ENCODE measurements at places on chromosomes 5 and 9.
A peak's percentile ranks its signal among the peaks of the same experiment; 100 is the strongest.

GRCh38 chr5:1513326-1514026, 10.3 kb downstream of the LPCAT1 start:
- DNase-seq = no peak

- DNase-seq = peak; percentile 49
These were observed 280.4 kb downstream of the MEF2C start for GRCh38 chr5:88602584-88602983.

- DNase-seq = no peak
These were observed 669.0 kb downstream of the ACTL7B start for GRCh38 chr9:108186642-108187395.

DNA sequence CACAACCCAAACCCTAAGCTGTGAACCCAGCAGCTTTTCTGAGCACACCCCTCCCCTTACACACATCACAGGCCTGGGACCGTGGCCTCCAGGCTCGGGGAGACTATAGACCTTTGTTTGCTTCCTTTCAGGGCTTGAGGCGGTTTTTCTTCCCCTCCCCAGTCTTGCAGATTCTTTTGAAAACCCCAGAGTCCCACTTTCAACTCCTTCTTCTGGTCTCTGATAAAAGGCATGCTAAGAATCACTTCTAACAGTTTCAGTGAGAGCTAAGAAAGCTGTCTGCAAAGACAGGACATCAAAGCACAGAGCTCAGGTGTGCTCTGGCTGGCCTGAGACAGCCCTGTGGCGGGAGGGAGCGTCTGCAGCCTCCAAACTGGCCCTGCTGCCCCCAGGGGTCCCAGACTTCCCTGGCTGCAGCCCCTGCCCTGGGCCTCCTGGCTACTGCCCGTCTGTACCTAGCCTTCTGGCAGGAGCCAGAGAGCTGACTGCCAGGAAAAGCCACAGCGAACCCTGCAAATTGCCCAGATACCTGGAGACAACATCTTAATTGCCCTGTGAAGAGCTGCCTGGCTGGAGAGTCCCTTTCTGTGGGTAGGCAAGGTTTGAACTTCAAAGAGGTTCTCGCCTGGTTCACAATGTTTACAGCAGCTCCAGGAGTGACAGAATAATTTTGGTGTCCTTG, 138.9 kb downstream of the GADD45G start:
- DNase-seq = peak; percentile 18

DNA sequence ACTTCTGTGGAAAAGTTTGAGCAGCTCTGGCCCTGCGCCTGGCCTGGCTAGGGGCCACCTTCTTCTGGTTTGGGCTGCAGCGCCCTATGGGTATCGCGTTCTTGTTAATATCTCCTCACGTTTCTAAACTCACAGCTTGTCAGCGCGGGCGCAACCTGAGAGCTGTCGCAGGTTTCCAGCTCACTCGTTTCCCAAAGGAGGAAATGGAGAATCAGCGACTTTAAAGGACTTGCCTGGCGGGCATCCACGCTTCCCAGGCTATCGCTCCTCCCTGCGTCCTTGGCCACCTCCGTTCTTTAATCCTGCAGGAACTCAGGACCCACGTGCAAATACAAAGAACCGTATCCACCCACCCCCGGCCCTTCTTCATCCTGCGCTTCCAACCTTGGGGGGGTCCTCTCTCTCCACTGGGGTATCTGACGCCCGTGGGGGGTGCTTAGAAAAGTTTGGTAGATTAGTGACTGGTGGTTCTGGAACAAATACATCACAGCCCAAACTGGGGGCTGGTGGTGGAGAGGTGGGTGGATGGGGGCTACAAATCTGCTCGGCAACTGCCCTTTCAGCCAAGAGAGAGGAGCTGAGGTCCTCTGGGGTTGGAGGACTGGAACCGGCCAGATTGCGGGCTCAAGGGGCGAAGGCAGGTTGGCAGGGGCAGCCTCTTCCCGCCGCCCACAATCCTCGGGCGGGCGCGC, 578 bp upstream of the PSAT1 start:
- DNase-seq = no peak

DNA sequence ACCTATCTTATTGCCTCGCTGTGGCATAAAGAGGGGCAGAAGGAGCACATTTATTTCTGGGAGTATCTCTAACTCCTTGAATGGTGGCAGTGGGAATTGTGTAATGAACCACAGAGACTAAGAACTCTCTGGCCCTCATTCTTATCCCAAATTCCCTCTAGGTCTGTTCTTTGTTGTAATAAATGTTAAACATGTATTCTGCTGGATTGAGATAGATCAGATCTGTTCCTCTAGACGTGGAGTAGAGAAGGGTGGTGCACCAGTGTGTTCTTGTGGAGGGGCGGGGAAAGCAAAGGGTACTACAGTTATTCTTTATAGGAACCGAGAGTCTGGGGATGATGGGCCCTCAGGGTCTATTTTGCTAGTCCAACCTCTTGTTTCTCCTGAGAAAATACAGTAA, 90.4 kb downstream of the UBE2R2 start:
- no peak for DNase-seq

- no peak for DNase-seq
These were observed 3.3 kb downstream of the ANKS6 start for GRCh38 chr9:98793031-98793430.

- DNase-seq = no peak
These were observed 36.8 kb upstream of the CDH6 start for GRCh38 chr5:31156631-31157160.

GRCh38 chr5:147081311-147081764, 153.5 kb upstream of the STK32A start:
- DNase-seq = no peak

DNA sequence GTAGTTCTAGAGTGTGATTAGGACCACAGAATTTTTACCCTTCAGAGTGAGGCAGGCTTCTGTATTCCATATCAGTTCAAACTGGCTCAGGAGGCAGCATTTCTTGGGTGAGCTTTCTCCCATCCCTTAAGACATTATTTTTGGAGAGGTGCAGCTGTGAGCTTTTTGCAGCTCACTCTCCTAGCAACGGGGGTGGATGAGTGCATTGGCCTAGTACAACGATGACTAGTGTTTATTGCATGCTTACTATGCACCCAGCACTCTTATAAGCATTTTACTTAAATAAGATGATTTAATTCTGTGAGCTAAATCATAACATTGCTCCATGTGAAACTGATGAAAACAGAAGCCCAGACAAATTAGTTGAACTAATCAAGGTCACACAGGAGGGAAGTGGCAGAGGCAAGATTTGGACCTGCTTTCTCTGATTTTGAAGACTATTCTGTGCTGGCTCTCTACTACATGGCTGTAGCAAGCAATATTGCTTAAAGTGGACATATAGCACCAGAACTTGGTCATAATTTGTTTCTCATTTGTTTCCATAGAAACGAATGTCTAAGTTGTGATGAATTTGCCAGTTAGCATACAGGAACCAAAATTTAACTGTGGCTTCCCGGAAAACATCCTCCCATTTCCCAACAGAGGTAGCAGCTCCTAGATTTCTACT, 372.1 kb upstream of the RIOK2 start:
- DNase-seq = no peak

- no peak for DNase-seq
These were observed 168.2 kb downstream of the ARHGAP26 start for GRCh38 chr5:142938266-142938880.

DNA sequence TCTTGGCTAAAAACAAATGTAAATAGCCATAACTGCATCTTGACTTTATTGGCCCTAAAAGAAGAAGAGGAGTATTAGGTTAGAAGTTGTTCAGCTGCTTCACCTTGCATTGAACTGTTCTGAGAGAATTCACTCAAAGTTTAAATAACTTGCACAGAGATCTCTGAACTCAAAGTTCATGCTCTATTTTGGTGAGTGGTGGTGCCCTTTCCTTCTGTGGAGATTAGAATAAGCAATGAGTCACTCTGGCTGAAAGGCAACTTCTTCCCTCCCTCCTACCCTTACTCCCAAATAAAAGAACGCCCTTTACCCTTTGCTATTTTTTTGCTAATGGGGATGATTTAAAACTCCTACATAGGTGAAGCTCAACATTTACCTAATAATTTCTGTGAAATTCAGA, 48.9 kb downstream of the ERMP1 start:
- no peak for DNase-seq

DNA sequence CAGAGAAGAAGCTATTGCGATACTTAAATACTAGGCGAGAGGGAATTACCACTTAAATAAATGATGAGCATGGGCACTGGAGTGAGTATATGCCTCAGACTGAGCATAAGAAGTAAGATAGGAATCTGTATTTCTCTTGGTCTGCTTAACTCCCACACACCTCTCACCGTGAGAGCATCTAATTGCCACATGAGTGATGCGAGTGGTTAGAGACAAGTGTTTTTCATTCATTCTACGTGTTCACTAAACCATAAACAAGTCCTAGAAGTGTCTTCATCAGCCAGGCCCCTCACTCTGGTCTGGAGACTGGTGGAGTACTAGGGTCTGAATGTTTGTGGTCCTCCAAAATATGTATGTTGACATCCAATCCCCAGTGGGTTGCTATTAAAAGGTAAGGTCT, 150.2 kb upstream of the SLC12A2 start:
- DNase-seq = no peak

GRCh38 chr5:104932431-104932830, 1369.8 kb upstream of the NUDT12 start:
- no peak for DNase-seq

DNA sequence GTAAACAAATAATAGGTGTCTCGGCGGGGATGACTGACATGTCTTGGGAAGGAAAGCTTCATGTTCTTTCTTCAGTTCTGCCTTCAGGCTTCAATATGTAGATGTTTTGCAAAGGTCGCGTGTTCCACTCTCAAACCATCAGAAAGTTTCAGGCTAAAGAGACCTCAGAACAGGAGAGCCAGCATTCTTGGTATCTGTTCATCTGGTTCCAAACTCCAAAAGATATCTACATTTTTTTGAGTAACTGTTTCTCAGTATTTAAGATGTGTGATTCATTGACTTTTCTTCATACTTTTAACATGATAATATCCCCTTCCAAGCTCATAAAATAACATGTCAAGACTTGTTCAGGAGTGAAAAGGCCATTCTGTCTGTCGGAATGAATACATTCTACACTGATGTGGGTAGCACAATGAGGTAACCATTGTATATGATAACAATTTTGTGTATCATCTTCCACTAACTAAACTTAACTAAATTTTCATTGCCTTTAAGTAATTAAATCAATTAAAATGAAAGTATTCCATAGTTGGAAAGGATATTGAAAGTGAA, 183.6 kb downstream of the CFAP90 start:
- no peak for DNase-seq

DNA sequence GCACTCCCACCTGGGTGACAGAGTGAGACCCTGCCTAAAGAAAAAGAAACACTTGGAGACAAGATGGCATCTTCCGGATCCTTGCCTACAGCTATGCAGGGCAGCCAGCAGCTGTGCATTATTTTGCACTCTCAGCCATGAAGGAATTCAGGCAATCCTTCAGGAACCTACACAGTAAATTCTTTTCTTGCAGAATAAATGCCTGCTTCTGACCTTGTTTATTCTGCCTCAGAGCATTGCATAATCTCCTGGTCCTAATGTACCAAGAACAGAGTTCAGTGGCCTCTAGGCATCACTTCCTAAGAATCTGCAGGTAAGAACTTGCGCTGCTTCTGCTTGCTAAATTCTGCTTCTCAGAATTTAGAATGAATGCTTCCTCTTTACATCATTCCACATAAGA, 16.8 kb downstream of the GLDC start:
- no peak for DNase-seq

GRCh38 chr5:79936002-79936645, 54.9 kb downstream of the MTX3 start:
- no peak for DNase-seq

- no peak for DNase-seq
These were observed 40.7 kb upstream of the ZNF300 start for GRCh38 chr5:150945486-150945885.

- DNase-seq = no peak
These were observed 246.2 kb downstream of the MAN2A1 start for GRCh38 chr5:109935833-109936490.

DNA sequence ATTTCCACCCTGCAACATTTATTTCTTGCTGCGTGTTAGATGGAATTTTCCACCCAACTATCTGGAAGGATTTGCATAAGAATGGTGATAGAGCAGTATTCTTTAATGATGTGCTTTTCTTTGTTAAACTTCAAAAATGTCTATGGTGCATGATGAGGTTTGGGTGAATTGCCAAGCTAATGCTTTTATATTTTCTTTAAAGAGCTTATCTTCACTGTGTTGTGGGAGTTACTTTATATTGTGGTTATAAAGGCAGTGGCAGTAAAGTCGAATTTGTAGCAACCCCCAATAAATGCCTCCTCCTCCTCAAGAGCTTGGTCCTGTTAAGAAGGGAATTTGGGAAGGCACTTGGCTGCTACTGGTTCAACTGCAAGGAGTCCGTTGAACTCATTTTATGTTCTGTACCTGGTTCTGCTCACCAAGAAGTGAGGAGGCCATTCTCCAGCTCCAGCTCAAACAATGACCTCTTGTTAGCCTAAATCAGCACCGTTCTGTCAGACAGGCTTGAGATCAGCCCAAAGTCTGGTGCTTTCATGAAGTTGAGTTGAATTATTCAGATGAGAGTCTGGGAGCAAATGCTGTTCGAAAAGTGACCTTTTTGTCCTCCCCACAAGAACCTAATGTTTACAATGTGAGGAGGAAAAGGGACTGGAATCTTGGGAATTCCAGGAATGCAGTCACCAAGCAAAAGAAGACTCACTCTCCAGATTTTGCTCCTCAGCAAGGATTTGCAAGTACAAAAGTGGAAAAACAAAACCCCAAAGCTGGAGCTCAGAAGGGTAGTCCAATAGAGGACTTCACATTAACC, 217.0 kb downstream of the TMEM38B start:
- no peak for DNase-seq
